ENCODE measurements at places on chromosomes 2 and 18. TPM values are rescaled to one million over a fixed set of nuclear protein-coding genes. Genes with fewer than 3 reads are reported as not detected.

DNA sequence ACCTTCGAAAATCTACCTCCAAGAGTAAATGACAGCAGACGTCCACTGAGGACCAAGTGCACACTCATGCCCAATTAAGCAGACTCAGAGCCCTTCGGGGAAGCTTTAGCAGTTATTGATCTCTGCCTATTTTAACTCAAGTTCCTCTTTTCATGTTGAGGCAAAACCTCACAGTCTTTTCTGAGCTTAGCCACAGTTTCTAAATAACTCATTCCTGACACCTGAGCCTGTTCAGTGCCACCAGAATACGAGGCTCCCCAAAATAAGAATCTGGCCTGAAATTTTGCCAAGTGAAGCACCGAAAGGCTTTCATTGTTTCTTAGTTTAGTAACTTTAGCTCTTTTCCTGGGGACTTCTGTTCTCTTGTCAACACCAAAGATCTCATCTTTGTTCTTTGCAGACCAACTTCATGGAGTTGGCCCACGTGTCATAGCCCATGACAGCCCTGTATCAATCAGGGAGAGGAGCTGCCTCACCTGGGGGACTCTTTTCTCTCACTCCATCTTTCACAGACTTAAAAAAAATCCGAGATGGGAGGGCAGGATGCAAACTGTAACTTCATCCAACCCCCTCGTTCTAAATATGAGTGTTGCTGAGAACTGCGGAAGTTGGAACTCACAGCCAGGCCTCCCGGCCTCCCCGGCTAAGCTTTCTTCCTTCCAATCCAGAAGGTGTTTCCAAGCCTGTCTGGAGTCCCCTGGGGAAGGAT is 22.2 kb downstream of the INPP5D start:
- no peak for DNase-seq

GRCh38 chr2:72041638-72042111 is 106.0 kb downstream of the CYP26B1 start:
- no peak for DNase-seq

Gene SLC66A2
- 31.6 TPM for total RNA-seq

GRCh38 chr2:32375228-32375892 is 18.5 kb downstream of the BIRC6 start:
- DNase-seq, result no peak

Gene C2orf78
- not detected for total RNA-seq

Gene TMEM178A
- total RNA-seq, result 28.7 TPM

DNA sequence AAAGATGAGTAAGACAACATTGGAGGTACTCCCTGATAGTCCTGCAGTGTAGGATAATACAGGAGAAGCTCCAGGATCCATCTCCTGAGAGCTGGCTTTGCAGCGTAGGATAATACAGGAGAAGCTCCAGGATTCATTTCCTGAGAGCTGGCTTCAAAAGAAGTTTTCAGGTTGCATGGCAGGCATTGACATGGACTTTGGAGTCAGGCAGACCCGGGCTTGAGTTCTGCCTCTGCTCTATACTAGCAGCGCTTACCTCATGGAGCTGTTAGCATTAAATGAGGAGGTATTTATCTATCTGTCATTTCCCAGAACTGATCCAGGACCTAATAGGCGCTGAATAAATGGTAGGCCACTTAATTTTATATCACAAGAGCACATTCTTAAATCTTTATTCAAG is 97.8 kb downstream of the FMNL2 start:
- no peak for DNase-seq

Gene SCN7A
- 3.3 TPM for total RNA-seq

GRCh38 chr2:231016566-231017230 is 20.6 kb upstream of the C2orf72 start:
- DNase-seq, result no peak

Gene VIT
- total RNA-seq, result not detected

DNA sequence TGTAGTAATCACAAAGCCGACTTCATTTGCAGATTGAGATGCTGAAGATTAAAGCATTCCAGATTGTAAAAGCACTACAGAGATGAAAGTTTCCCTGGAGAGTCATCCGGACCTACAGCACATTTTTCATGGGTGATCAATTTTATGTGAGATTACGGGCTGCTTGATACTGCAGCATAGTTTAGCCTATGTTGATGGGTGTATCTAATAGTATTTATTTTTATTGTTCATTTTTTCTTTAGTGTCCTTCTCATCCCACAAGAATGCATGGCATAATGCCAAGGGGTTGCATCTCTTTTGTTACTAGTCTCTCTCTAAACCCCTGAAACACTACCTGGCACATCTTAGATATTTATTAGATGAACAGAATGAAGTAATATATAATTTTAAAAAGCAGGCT is 240.4 kb downstream of the MBD2 start:
- no peak for DNase-seq

Gene TMEM18
- 19.3 TPM for total RNA-seq

GRCh38 chr2:172445851-172446250 is 18.5 kb downstream of the ITGA6 start:
- DNase-seq, result no peak

GRCh38 chr2:106261871-106262321 is 67.8 kb upstream of the UXS1 start:
- DNase-seq, result no peak

Gene MROH2A
- total RNA-seq, result not detected

Gene CD8B
- not detected for total RNA-seq

Gene ZNF396
- 4.5 TPM for total RNA-seq

GRCh38 chr18:46260879-46261143 is 156.6 kb downstream of the HAUS1 start:
- DNase-seq, result no peak

GRCh38 chr18:24462838-24463775 is 2.7 kb downstream of the HRH4 start:
- no peak for DNase-seq

- DNase-seq, result no peak
Observed at GRCh38 chr2:208320686-208321085, 54.6 kb downstream of the PIKFYVE start.

DNA sequence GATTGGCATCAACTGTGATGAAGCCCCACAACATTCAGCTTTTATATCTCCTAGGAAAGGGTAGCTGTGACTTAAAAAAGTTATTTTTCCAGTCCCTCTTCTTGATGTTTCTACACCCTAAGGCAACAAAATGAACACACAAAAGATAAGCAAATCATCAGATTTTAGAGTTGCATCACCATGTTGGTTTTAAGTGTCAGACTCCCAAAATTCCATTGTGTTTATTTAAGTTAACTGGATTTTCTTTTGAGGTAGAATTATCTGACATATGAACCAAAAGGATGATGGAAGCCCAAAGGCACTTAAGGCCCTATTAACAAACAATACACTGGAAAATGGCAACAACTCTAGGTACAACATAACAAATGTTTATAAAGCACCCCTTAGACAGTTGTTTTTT is 261.7 kb upstream of the SLC39A10 start:
- no peak for DNase-seq

GRCh38 chr18:67183398-67183797 is 333.1 kb downstream of the DSEL start:
- DNase-seq, result no peak

DNA sequence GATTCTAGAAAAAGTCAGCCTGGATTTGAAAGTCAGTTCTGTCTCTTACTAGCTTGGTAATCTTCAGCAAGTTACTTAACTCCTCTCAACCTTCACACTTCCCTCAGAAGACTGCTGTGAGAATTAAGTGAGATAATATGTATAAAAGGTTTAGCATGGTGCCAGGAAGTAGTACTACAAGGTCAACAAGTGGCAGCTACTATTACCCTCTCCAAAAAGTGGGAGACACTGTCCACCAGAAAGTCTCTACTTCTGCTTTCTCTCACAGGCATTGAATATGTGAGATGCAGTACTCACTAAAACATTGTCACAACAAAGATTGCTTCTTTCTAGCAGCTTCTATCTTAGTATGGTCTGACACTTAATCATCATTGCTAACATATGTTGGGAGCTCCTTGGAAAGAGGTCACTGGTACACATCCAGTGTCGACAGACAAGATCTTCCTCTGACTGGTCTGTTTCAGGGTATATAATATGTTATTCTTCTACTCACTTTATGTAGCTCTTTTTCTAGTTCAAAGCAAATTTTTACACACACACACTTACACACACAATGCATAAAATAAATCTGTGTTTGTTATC is 47.9 kb downstream of the DOCK10 start:
- no peak for DNase-seq

Gene WDFY1
- total RNA-seq, result 54.6 TPM

Gene SGPP2
- total RNA-seq, result 19.8 TPM

Gene SLC16A14
- total RNA-seq, result 2.4 TPM
